Stimulated activated CD8-positive, alpha-beta memory T cell treated with anti-CD3 and anti-CD28 coated beads, Interleukin-7, amount 100 ng/mL, for 24 hours (primary cell): ENCODE measurements at places on chromosomes 13 and 19.
A peak's percentile ranks its signal among the peaks of the same experiment; 100 is the strongest.

DNA sequence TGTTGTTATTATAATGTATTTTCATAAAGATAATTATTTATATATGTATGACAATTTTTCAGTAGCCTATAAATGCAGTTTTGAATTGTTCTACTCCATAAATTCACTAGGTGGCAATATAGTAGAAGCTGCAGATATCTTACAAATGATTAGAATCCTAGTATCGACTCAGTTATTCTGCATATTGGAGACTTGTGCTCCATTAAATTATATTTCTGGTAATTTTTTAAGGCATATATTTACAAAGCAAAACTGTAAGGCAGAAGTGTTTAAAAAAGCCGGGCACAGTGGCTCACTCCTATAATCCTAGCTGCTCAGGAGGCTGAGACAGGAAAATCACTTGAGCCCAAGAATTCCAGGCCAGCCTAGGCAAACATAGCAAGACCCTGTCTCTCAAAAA, 58.7 kb downstream of the DPY19L3 start:
- DNase-seq: no peak

GRCh38 chr19:46211201-46211881, 18.2 kb upstream of the IGFL1 start:
- DNase-seq: no peak

- DNase-seq: no peak
Measured at GRCh38 chr19:56900573-56901097, 60.1 kb upstream of the PEG3 start.

GRCh38 chr13:98938801-98939200, 39.1 kb downstream of the DOCK9 start:
- DNase-seq: no peak

GRCh38 chr13:83503424-83503823, 378.9 kb downstream of the SLITRK1 start:
- DNase-seq: no peak

- no peak for DNase-seq
Measured at GRCh38 chr19:6414793-6415590, 9.6 kb downstream of the KHSRP start.

- no peak for DNase-seq
Measured at GRCh38 chr13:49210669-49211068, 9.5 kb upstream of the MLNR start.

GRCh38 chr19:6530386-6531162, at the start of gene TNFSF9:
Gene TNFSF9 (plus strand): TSS chr19:6531026. CDS start chr19:6531037, 11 bp downstream.
- DNase-seq: peak; percentile 74

GRCh38 chr19:4654437-4655361, 15.4 kb downstream of the TNFAIP8L1 start:
- DNase-seq: no peak
